ENCODE measurements at places on chromosomes 6 and 20.

DNA sequence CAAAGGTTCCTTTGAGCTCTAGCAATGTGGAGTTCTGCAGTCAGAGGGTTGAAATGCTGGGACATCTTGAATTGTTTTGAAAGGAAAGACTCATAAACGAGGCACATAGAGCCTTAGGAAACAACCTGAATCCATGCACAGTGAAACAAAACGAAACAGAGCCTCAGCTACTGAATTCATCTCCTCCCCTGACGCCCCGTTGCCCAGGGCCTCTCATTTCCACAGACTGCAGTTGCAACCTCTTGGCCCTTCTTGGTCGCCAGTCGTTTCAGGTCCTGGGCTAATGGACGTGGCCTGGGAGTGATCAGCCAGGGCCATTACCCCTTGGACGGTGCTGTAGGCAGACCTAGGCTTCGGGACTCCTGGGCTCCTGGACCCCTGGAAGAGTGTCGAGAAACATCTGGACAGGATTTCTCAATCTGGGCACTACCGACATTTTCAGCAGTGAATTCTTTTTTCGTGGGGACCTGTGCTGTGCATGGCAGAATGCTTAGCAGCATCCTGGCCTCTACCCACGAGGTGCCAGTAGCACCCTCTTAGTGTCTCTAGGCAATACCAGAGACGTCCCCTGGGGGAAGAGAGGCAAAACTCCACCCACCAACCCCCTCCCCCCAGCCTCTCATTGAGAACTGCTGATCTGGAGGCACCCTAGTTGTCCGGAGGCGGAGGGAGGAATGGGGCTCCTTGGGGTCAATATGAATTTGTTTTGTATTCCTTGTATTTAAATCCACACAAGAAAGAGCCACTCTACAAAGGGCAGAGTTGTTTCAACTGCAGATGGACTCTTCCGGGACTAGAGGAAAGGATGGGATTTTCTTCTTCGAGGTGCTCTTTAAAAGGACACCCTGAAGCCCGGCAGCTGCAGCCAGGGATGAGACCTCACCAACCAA, 50.2 kb downstream of the TMEM242 start:
- DNase-seq: no peak

DNA sequence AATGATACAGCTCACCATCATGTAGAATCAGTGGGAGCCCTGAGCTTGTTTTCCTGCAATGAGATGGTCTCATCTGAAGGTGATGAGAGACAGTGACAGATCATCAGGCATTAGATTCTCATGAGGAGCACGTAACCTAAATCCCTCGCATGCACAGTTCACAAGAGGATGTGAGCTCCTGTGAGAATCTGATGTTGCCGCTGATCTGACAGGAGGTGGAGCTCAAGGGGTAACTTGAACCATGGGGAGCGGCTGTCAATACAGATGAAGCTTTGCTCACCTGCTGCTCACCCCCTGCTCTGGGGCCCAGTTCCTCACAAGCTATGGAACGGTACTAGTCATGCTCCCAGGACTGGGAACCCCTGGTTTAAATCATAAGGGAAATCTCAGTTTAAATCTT, 89.2 kb downstream of the THBS2 start:
- DNase-seq: no peak

GRCh38 chr6:3518356-3519190, 61.7 kb upstream of the SLC22A23 start:
- peak; percentile 55 for DNase-seq

GRCh38 chr6:141874930-141875602, 257.7 kb upstream of the GJE1 start:
- no peak for DNase-seq

GRCh38 chr20:61254881-61255626, 3.0 kb downstream of the CDH4 start:
- DNase-seq: no peak

- no peak for DNase-seq
These were observed 49.1 kb downstream of the SYTL3 start for GRCh38 chr6:158698931-158699330.

- no peak for DNase-seq
These were observed 32.1 kb downstream of the LAMA4 start for GRCh38 chr6:112221981-112222852.

DNA sequence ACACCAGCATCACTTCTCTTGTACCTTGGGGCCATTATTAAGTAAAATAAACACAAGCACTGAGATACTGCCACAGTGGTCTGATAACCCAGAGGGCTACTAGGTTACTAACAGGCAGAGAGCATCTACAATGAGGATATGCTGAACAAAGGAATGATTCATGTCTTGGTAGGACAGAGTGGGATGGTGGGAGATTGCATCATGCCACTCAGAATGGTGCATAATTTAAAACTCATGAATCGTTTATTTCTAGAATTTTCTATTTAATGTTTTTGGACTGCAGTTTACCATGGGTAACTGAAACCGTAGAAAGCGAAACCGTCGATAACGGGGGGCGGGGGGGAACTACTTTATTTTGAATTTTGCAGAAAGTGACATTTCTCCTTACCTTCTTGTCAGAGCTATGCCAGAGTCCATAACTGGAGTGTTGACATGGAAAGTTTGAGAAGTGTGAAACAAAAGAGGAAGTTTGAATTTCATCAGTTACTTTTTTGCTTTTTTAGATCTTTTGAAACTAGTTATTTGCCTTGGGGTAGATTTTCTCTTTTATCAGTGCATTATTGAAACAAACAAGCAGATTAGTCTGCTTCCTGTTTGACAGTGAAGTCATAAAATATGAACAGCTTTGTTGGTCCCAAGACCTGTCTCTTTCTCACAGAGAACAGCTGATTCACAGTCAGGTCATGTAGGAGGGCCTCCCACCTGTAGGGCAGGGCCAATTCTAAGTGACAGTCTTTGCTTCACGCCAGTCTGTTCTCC, 124.9 kb downstream of the KLHL32 start:
- DNase-seq: no peak

DNA sequence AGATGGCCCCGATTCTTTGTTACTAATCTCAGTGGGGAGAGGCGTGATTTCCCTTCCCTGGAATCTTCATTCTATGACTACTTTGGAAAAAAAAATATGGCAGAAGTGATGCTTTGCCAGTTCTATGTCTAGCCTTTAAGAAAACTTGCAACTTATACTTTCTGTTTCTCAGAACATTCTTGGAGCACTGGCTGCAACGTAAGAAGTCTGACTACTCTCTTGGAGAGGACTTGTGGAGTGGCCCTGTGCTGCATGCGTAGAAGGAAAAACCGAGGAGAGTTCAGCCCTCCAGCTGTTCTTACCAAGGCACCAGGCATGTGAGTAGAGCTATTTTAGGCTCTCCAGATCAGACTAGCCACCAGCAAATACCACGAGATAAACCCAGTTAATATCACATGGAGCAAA, 77.6 kb upstream of the STXBP5 start:
- DNase-seq: no peak

- DNase-seq: no peak
These were observed 33.6 kb upstream of the NRSN1 start for GRCh38 chr6:24092407-24092806.
